ENCODE measurements at places on chromosomes 2 and 18.

DNA sequence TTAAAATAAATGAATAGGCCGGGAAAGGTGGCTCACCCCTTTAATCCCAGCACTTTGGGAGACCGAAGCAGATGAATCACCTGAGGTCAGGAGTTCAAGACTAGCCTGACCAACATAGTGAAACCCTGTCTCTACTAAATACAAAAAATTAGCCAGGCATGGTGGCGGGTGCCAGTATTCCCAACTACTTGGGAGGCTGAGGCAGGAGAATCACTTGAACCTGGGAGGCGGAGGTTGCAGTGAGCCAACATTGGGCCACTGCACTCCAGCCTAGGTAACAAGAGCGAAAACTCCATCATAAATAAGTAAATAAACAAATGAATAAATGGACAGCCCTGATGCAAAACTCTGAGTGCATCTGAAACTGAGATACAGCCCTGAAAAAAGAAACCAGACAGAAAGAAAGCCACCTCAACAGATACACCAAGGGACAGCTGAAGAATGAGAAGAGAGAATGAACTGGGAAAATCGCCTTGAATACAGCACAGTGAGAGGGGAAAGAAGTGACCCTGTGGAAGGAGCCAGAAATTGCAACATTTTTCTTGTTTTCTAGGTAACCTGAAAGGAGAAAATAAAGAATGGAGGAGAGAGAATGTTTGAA, 64.4 kb downstream of the TRABD2A start:
- no peak for DNase-seq

DNA sequence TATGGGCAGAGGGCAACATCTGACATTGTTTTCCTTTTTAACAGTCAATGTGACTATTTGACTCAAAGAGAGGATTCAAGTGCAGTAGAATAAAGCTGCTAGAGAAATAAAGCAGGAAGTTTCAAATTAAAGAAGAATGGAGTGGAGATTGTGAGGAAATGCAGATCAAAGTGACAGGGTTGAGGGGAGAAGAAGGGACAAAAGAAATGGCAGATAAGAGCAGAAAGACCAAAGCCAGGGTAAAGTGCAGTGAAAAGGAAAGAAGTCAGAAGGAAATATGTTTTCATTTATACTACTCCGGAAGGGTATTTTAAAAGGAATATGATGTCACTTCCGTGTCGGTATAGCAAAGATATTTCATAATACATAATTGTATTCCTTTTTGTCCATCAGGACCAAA, 297.5 kb upstream of the CRIM1 start:
- no peak for DNase-seq

GRCh38 chr2:143954186-143954585, 565.7 kb downstream of the ZEB2 start:
- no peak for DNase-seq

GRCh38 chr2:5021136-5021535, 671.0 kb upstream of the SOX11 start:
- no peak for DNase-seq

DNA sequence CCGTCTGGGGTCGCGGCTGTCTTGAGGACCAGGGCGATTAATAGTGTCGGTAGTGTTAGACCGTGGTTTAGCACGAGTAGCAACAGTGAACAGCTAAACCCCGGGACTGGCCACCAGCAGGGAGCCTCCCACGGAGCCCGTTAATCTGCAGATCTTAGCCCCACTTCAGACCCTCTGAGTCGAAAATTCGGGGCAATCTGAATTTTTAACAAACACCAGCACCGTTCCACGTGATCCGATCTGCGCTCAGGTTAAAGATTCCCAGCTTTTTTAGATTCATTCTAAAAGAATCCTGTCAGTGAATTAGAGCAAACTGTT, 479 bp upstream of the ATP5F1A start:
- no peak for DNase-seq

DNA sequence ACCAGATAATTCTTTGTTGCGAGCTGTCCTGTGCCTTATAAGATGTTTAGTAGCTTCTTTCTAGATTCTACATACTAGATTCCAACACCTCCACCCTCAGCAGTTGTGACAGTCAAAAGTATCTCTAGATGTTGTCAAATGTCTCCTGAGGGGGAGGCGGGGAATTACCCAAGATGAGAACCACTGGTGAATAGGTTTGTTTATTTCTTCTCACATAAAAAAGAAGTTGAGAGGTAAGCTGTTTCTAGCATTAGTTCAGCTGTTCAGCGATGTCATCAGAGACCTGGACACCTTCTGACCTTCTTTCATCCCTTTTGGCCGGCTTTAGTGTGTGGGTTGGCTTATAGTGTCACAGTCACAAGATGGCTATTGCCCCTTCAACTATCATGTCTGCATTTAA, 237.5 kb upstream of the SP5 start:
- DNase-seq = no peak

GRCh38 chr2:234898534-234899053, 53.2 kb upstream of the SH3BP4 start:
- DNase-seq = peak; percentile 83

DNA sequence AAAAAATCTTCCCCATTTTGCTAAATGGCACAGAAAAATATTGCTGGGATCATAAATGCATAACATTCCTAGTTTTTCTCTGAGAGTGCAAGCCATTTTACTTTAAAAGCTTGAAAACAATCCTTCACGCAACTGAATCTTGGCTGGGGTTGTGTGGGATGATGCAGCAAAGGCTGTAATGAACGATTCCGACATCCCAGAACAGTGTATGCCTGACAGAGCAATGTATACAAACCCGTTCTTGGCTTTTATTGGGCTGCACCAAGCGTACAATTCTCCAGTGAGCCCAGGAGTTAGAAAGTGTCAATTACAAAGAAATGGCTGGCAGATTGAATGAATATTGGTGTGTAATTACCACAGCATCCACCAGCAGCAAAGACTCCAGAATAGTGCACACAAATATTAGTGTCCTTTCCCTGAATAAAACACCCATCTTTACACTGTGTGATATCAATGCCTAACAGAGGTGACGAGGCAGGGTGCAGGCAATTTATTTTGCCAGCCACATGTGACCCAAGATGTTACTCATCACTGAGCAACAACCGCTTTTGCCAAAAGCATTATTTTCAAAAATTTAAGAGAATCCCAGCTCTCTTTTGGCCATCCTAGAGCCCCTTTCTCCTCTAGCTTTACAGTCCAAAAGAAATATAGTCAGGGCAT, 578.6 kb upstream of the CHAC2 start:
- no peak for DNase-seq

DNA sequence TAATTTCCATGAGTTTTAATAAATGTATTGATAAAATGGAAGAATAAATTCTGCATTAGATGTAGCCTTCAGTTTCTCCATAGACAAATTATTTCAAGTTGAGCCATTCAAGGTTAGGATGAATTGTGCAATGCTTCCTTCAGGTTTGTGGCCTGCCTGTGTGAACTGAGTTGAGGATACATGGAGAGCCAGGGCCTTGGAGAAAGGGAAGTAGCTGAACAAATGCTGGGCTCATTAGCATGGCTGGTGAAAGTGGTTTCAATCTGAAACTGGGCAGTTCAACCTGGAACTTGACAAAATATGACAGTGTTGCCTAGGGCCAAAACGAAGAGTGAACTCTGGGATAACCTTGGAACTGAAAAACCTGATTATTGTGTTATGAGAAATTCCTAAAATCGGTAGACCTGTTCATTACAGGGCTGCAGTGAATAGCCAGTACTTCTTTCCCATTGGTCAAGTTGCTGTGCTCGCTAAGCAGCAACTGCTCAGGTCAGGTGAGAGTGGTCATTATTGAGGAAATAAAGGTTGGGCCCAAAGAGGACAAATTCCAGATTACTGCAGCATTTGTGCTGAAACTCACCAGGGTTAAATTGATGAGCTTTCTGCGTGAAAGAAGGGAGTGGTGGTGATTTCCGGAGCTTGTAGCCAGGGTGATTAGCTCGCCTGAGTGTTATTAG, 12.7 kb downstream of the INPP1 start:
- no peak for DNase-seq

- DNase-seq = no peak
Observed at GRCh38 chr18:8800876-8801262, 95.5 kb downstream of the MTCL1 start.

DNA sequence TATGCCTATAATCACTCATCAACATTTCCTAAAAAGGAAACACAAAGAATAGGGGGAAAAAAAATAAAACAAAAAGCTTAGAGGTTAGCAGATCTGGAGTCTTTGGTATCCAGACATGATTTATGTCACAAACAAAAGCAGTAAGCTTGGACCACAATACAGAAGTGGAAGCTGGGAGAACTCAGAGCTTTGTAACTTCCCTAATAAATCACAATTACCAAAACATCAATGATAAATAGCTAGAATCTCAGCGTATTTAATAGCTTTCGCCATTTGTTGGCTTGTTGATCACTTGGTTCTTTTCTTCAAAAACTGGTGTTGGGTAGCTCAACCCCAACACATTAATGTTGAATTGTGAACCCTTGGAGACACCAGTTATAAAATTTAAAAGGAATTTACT, 392.5 kb downstream of the IRS1 start:
- no peak for DNase-seq

DNA sequence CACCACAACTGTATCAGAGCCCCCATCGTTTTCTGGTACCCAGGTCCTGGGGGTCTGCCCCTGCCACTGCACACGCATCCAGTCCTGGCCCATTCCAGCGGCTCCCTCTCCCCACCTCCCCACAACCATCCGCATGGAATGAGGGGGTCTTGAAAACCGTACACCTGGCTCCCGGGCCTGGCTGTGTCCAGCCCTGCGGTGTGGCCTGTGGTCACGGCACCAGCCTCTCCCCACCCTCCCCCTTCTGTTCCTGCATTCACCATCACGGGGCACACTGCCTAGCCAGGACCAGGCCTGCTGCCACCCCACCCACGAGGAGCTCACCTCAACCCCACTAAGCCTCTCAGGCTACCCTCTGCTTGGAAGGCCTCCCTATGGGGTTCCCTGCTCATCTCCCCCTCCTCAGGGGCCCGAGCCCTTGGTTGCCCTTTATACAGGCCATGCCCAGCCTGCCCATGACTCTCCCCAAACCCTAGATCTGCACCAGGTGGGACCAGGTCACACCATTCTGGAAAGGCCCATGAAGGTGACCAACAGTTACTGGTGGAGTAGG, 11.4 kb downstream of the GPR35 start:
- DNase-seq = no peak

DNA sequence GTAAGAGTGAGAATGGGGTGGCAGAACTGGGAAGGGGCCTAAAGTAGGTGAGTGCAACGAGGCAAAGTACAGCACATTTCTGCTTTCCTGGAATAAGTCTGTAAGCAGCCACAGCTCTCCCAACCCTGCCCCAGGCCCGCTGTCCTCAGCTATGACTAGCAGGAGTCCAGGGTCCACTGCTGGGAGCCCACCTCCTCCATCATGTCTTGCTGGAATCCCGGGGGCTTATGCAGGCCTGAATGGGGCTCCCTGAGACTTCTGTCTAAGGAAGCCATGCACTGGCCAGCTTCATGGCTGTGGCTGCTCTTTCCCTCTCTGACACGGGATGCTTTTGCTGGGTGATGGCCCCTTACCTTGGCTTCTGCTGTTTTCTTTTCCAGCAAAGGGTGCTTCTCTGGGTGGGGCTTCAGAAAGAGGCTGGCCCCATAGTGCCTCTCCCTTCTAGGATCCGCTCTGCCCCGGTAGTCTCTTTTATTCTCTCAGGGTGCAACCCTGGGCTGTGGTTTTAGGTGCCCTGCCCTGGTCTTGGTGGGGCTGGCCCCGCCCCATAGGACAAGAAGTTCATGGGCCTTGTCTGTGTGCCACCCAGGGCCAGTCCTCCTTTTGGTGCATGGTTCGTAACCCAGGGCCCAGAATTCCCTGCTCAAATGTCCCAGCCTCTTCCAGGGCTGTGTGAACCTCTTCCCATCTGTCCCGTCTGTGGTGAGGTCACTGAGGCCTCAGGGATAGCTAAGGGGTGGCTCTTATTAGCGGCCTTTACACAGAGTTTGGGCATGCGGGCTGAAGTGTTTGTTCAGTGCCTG, 33.8 kb upstream of the POLE4 start:
- DNase-seq = no peak

DNA sequence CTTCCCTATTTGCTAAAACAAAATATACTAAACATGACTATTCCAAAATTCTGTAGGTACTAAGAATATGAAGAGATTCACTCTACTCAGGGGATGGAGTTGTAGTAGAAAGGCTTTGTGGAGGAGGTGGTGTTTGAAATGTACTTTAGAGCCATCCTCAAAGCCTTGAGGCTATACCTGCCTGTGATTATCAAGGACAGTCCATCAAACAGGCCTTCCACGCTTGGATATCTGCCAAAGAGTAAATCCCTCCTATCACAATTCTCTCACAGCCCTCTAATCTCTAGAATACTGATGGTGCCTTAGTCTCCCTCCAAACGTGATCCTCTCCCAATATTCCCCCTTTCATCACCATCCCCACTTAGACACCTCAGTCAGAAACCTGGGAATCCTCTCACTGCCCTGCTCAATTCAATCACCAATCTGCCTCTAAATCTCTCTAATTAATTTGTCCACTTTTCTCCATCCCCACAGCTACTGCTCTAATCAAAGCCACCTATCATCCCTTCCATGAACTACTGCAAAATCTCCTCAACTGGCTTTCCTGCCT, 13.1 kb downstream of the SOS1 start:
- DNase-seq = no peak

- no peak for DNase-seq
Observed at GRCh38 chr2:201924453-201924852, 109.2 kb upstream of the FZD7 start.

DNA sequence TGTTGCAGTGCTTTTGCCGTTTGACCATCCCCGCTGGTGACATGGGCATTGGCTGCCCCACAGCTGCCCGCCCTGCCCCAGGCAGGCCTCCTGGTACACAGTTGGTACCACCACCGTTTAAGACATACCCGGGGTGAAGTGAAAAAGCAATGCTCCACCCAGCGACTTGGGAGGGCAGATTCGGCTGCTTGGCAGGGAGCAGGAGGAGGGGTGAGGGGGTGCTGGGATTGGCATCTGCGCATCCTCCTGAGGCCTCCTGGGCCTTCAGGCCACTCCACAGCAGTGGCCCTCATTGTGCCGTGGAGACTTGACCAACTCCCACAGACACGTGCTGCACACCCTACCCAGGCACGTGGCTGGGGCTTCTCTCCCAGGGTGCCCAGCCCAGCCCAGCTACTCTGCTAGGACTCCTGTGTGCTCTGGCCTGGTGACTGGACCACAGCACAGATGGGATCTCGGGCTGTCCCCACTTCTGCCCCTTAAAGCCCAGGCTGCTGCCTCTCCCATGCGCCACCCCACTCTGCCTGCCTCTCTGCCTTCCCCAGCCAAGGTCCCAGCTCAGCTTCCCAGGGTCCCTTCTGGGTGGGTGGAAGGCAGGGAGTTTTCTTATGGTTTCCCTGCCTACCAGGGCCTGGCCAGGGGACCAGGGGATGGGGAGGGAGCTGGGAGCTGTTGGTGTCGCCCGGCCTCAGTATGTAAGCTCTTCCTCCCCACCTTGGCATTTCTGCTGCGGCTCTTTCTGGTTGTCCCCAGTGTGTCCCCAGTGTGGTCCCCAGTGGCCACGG, 157.0 kb upstream of the HS6ST1 start:
- no peak for DNase-seq

- DNase-seq = no peak
Observed at GRCh38 chr18:74532511-74533025, 1.7 kb upstream of the CNDP1 start.

Data from DMS79 (cell line).